ENCODE measurements at places on chromosomes 6 and 20.

GRCh38 chr20:8213831-8214587 is 81.9 kb downstream of the PLCB1 start:
- DNase-seq = no peak

DNA sequence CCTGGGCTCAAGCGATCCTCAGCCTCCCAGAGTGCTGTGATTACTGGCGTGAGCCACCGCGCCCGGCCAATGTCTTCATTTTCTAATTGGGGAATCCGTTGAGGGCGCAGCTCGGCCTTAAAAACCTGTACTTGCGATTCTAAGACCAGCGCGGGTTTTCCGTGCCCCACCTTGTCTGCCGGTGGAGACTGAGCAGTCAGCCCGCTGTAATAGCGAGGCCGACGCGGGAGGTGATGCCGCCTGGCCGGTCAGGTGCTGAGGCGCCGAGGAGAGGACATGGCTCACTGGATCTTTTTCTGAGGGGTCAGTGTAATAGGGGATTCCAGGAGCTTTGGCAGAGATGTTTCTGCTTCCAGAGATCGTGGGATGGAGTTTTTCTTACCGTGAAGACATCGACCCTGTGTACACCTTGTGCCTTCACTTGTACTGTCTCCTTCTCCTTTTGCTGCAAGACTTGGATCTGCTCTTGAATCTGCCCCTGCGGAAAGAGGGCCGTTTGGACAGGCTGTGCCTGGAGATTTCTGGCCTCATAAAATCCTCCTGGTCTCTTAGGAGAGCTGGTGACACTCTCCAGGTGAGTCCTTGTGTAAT is 1.5 kb downstream of the TRIM31 start:
- DNase-seq = no peak

GRCh38 chr20:34389954-34390555 is 27.0 kb downstream of the ITCH start:
- no peak for DNase-seq

DNA sequence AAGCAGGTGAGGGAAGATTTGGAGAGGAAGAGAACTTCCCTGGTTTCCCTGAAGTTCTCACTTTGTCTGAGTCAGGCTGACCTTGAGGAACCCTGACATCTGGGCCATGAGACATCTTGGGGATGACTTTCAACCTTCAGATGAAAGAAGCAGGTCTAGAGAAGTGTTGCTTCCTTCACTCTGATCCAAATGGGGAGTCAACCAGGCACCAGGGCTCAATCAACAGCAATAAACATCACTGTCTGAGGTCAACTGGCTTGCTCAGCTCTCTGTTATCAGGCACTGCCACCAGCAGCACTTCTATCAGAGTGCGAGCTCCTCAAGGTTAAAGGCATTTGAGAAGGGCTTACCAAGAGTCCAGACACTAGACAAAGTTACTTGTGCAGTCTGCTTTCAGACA is 6.3 kb downstream of the ACOT8 start:
- no peak for DNase-seq

- DNase-seq = no peak
These were observed 167.0 kb upstream of the SASH1 start for GRCh38 chr6:148175550-148176188.

DNA sequence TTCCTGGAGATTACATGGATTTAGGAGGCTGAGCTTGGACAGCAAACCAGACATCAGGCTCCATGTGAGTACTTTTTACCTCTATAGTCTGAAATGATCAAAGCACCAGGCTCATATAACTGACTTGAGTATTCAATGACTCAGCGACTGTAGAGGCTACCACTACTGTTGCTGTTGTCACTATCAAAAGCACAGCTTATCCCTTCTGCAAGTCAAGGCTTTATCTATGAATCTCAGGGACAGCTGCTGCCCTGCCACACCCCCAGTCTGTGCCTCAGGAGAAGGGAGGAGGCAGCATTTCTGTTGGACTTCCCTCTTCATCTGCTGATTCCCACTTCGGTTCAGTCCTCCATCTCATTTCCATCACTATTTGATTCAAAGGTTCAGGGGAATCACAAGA is 80.5 kb upstream of the CNR1 start:
- DNase-seq = no peak

GRCh38 chr6:37017606-37018197 is 12.2 kb downstream of the FGD2 start:
- no peak for DNase-seq

DNA sequence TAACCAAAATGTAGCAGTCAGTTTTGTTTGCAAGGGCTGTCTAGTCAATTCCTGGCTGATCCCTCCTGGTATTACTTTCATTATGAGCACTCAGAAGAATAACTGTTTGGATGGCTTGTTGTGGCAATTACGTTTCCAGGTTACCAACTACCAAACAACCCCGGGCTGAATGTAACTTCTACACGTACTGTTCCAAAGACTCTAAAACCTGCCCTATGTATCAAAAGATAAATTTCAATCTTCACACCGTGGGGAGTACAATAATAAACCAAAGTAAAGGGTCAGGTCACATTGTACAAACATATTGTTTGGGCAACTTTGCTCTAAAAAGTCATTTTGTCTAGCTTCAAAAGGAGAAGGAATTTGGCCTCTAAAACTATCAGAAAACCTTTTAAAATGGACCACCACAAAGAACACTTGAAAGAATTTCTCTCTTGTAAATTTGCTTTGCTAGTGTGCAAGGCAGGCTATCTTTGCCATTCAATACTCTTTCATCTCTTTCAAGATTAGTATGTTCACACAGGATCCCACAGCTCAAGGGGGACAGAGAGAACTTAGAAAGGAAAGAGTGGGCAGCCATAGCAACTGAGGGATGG is 27.6 kb downstream of the DCDC2 start:
- no peak for DNase-seq

GRCh38 chr6:135627092-135627715 is 129.7 kb upstream of the AHI1 start:
- no peak for DNase-seq

GRCh38 chr6:154596009-154596408 is 85.5 kb upstream of the CNKSR3 start:
- DNase-seq = no peak

- DNase-seq = no peak
These were observed 266.2 kb upstream of the ADGRB3 start for GRCh38 chr6:68368845-68369244.

- DNase-seq = no peak
These were observed 4.6 kb upstream of the TBPL1 start for GRCh38 chr6:133948472-133948871.

- no peak for DNase-seq
These were observed 66.4 kb upstream of the PDE10A start for GRCh38 chr6:165729307-165729936.

DNA sequence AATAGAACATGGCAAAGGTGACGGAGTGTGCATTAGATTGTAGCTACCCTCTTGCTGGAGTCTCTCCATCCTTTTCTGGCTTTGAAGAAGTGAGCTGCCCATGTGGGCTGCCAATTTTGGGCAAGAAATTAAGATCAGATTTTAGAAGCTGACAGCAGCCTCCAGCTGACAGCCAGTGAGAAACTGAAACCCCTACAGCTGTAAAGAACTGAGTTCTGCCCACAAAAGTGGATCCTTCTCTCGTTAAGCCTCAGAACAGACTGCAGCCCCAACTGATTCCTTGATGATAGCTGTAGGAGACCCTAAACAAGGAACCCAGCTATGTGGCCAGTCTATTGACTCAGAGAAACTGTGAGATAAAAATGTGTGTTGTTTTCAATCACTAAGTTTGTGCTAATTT is 134.1 kb downstream of the CD109 start:
- DNase-seq = no peak

- DNase-seq = no peak
These were observed 170.2 kb downstream of the HAO1 start for GRCh38 chr20:7770046-7770445.

- no peak for DNase-seq
These were observed 38.4 kb upstream of the PRND start for GRCh38 chr20:4683261-4683660.

DNA sequence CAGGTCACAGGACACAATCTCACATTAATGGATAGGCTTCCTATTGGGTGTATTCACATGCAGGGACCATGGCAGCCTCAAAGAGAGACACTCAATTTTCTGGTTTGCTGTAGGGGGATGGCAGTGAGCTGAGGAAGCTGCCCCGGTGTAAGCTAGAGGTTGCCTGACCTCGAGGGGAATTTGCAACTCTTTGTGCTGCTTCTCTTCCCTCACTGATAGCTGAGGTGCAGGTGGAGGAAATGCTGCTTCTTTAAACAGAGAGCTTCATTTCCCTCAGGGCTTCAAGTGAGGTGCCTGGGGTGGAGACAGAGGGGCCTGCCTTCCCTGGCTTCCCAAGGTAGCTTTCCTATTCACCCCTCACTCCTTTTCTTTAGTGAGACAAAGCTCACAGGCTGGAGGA is 151.9 kb downstream of the CD83 start:
- no peak for DNase-seq

DNA sequence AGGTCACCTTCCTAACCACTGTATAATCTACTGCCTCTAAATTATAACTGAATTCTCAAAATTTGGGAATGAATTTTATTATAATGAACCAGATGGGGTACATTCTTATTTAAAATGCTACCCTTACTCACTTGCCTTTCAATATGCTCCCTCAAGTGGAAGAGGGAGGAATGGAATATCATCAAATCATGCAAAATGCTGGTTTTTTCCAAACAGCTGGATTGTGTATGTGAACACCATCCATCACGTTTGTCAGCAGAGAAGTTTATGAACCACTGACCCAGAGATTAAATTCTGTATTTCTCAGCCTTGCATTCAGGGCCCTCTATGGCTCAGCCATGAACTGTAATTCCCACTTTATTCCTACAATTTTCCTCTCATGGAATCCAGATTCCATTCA is 40.5 kb downstream of the CBLN4 start:
- DNase-seq = no peak

GRCh38 chr6:34145161-34146020 is 496 bp downstream of the GRM4 start:
- no peak for DNase-seq

- DNase-seq = no peak
These were observed 18.8 kb downstream of the ZNF217 start for GRCh38 chr20:53574819-53575218.

GRCh38 chr20:37888641-37889040 is 14.3 kb upstream of the VSTM2L start:
- no peak for DNase-seq

- DNase-seq = no peak
These were observed 100.0 kb upstream of the ADGRF4 start for GRCh38 chr6:47598367-47598766.

GRCh38 chr6:168160506-168161370 is 81.7 kb upstream of the FRMD1 start:
- DNase-seq = no peak

- no peak for DNase-seq
These were observed 717 bp downstream of the MRPL14 start for GRCh38 chr6:44126320-44127149.

- DNase-seq = no peak
These were observed 104.6 kb downstream of the TFAP2A start for GRCh38 chr6:10310330-10310653.

DNA sequence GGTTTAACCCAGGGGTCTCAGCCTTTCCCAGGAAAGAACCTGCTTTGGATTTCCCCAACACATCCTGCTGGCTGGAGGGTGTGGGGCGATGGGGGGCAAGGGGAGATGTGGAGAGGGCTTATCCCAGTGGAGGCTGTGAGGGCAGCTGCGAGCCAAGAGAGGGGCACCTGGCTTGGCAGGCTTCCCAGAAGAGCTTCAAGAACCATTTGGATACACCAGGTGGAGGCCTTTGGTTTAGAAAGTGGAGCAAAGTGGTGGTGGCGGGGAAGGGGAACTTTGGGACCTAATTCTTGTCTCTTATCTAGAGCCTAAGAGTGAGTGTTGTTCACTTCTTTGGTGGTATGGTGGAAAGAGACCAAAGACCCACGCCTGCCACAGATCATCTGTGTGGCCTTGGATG is 12.4 kb downstream of the CD40 start:
- no peak for DNase-seq

DNA sequence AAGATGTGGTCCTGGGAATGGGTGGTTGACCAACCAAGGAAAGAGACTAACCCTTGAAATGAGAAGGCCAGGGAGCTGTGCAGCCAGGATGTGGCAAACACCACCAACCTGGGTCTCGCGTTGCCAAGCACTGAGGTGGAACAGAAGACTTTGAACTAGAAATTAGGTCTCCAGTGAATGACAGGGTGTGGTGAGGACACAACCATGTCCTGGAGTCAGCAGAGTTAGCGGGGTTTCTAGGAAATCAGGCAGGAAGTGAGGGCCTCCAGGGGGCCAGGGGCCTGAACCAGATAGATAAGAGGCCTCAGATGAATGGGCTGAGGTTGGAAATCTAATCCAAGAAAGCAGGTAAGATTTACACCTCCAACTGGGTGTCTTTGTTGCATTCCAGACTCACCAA is 353.3 kb upstream of the ARID1B start:
- DNase-seq = no peak

DNA sequence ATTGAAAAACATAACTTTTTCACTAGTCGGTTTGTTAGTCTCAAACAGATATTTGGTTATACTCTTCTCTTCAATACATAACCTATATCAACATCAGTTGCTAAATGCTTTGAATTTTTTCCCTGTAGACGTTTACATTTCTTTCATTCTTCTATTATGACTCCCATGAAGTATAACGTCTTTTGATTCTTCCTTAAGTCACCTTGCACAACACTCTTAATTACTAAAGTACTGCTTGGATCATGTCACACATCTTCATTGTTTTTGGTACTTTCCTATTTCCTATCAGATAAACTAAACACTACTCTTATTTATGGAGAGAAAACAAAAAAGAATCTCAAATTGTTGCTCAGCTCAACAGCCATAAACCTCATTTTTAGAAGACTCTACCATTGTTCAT is 23.0 kb upstream of the BMP5 start:
- no peak for DNase-seq

- DNase-seq = no peak
These were observed 32.6 kb upstream of the CSNK2A1 start for GRCh38 chr20:576156-576555.

- no peak for DNase-seq
These were observed 103.4 kb downstream of the SYNDIG1 start for GRCh38 chr20:24572862-24573261.

- no peak for DNase-seq
These were observed 56.4 kb downstream of the TTI1 start for GRCh38 chr20:37976887-37977286.

DNA sequence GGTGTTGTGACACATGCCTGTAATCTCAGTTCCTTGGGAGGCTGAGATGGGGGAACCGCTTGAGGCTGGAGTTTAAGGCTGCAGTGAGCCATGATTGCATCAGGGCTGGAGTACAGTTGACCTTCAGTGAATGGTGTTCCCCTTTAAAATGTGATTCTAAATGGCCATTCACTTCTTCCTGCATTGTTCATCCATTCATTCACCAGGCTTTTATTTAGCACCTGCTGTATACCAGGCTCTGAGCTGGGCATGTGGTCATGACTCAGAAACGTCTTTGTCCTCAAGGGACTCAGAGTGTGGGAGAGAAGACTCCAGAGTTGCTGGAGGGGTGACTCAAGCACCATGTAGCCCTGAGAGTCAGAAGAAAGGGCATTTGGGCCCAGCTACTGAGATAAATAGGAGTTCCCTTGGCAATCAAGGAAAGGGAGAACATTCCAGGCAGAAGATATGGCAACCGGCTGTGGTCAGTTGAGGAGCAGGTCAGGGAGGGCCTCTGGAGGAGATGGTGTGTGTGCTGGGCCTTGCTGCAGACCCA is 101.1 kb downstream of the DLGAP4 start:
- no peak for DNase-seq
